Kidney epithelial cell (primary cell): ENCODE measurements at places on chromosomes 12 and 14. TPM values are rescaled to one million over a fixed set of nuclear protein-coding genes. Genes with fewer than 3 reads are reported as not detected.

- no peak for DNase-seq
These were observed 26.2 kb downstream of the GPRC5A start for GRCh38 chr12:12917517-12917916.

DNA sequence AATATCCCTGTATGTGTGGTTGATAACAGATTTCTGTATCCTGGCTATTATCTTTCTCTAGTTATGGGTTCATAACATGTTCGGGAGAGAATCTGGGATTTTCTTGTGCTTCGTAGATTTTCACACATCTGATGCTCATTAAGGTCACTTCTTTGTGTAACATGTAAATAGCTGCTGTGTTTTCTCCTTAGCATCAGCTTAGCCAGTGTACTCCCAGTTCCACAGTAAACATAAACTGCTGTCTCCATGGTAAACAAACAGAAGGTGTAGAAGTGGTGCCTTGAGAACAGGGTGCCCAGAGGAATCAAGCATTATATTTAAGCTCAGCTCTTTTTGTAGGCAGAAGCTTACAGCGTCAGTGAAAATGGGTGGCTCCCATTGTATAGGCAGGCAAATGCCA lies 88.0 kb downstream of the ANO6 start:
- no peak for DNase-seq

DNA sequence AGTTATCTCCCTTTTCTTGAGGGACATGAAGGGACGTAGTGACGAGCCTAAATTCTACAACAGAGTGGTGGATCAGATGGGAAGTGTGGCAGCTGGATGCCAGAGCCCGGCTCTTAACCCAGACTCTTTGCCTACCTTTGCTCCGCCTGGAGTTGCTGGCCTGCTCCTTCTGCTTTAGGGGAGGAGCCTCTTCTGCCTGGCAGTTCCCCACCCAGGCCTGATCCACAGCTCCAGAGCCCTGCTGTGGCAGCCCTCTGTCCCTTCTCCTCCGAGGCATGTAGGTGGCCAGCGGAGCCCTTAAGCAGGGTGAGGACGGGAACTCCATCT lies 2.3 kb upstream of the PRPH start:
- no peak for DNase-seq

DNA sequence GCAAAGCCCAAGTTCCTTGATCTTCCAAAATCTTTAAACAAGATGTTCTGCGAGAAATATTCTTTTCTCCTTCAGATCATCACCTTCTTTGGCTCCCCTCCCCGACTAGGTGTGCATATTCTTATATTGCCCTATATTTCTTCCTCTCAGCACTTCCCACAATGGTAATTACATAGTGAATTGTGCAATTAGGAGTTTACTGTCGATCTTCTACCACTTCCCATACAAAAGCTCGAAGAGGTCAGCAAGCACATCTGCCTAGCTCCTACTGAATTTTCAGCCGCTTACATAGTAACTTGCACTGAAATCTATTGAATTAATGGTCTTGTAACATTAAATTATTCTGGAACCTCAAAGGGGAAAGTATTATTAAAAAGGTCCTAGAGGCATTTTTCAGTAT lies 16.7 kb downstream of the OSBPL8 start:
- DNase-seq, result no peak

GRCh38 chr12:69243099-69244084 lies 4.0 kb downstream of the CPSF6 start:
- no peak for DNase-seq

- no peak for DNase-seq
These were observed 93.4 kb downstream of the CAND1 start for GRCh38 chr12:67362526-67362925.

- DNase-seq, result no peak
These were observed 42.0 kb upstream of the CHST11 start for GRCh38 chr12:104414581-104415341.

- DNase-seq, result no peak
These were observed 6.4 kb upstream of the SLC25A3 start for GRCh38 chr12:98587084-98587483.

DNA sequence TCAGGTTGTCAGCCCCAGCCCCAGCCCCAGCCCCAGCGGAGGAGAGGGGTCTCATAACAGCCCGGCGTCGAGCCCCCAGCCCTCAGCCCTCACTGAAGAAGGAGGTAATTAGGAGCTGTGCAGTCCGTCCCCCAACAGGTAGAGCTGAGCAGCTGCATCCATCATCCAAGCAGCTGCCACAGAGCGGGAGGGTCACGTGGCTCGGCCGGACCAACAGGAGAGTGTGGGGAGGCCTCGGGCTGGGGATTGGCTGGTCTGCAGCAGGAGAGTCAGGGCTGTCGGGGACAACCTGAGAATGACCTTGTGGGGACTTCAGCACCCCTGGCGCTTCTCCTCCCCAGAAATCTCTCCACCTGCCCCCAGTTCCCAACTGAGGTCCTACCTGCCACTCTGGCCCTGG lies 29.6 kb downstream of the SMUG1 start:
- no peak for DNase-seq

DNA sequence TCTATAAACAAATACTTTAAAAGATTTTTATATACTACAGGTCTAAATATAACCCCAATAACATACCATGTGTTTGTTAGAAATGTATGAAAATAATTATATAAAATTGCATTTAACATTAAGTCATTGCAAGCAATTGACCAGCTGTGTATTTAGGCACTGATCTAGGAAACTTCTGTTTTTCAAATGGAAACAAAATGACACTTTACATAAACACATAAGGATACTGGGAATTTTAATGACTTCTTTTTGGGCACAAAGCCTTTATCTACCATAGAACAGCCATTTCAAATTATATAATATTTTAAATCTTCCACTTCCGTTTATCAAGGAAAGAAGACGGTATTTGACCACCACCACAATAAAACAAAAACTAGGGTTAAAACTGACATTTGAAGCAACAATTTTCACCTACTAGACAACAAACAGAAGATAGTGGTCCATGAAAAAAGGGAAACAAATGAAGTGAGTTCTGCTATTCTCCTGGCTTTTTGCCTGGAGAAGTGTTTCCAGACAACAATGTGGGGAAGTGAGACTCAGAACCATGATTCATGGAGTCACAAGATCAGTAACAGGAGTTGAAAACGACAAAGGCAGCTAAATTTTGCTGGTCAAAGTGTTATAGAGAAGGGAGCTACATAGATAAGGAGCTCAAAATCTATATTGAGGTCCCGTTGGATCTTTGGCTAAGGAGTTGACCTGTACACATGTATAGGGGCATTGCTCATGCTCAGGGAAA lies 475.1 kb downstream of the TRHDE start:
- DNase-seq, result peak; percentile 14

- DNase-seq, result no peak
These were observed 1.1 kb upstream of the BCL11B start for GRCh38 chr14:99272899-99273765.

DNA sequence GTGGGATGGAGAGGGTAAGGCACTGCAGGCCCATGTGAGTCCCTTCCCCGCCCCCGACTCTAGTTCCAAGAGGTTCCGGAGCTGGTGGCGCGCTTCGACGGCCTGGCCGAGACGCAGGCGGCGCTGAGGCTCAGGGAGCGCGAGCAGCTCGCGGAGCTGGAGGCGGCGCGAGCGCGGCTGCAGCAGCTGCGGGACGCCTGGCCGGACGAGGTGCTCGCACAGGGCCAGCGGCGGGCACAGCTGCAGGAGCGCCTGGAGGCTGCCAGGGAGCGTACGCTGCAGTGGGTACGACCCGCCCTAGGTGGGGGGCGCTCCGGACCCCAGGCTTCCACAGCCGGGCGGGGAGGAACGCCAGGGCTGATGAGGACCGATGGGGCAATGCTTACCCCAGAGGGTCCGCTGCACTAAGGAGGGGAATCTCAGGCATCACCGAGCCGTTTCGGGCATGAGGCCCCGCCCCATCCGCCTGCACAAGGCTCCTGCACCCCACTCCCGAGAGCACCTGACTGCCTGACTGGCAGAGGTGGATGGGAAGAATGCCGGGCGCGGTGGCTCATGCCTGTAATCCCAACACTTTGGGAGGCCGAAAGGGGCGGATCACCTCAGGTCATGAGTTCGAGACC lies 4.9 kb downstream of the CFAP73 start:
- DNase-seq, result no peak

GRCh38 chr12:94851396-94852028 lies 152.0 kb downstream of the NDUFA12 start:
- DNase-seq, result no peak

- DNase-seq, result no peak
These were observed 202.7 kb upstream of the FRMD6 start for GRCh38 chr14:51448831-51449670.

DNA sequence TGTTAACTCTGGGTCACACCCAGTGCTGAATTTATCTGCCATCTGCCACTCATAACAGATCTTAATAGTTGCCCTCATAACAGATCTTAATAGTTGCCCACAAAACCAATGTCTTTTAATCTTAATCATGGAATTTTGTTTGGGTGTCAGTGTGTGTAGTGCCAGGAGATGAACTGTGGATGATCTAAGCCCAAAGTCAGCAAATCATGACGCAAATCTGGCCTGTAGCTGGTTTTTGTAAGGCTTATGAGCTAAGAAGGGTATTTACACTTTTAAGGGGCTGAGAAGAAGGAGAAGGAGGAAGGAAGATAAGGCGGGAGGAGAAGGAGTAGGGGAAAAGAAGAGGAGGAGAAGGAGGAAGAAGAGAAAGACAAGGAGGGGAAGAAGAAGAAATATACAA lies 10.0 kb upstream of the IL26 start:
- no peak for DNase-seq

DNA sequence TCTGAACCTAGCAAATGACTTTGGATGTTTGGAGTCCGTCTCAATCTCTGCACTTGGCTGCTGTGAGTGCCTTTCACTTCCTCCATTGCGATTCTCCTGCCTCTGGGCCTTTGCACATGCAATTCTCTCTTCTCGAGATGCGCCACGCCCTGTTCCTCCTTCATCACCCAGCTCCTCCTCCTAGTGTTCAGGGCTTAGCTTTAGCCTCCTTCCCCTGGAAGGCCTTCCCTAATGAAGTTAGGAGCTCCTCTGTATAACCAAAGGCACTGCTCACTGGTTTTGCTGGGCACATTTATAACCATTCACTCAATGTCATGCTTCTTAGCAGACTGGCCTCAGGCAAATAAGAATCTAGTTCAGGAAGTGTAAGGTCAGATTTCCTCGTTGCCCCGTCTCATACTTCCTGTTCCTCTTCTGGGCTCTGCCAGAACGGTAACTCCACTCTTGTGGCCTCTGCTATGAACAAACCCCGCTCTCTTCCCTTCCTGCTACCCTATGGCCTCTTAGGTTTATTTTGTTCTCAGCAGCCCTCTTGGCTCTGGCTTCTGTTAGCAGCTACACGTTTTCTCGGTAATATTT lies 171.4 kb downstream of the CRADD start:
- DNase-seq, result no peak

GRCh38 chr12:15751741-15752140 lies 37.4 kb downstream of the EPS8 start:
- DNase-seq, result no peak

DNA sequence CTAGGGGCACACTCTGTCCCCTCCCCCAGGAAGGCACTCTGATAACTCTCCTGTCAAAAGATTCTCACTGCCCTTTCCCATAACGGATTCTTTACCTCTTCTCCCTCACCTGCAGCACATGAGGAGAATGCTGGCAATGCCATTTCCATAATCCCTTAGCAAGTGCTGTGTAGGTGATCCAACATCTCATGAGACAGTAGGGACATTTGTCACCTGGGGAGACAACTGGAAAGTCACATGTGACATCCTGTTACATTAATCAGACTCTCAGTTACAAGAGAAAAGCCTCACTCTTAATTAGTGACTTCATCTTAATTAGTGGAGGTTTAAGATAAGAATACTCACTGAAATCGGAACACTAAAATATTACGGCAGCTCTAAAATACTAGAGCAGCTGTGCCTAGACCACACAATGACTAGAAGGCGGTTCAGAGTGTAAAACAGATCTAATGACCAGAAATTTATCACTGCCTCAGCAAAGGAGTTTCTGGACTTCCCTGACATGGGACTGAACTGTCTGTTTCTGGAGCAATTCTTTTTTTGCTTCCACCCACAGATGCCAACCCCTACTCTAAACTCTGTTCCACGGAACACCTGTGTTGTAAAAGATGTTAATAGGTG lies 75.1 kb downstream of the SPTSSA start:
- no peak for DNase-seq

The RNF212B gene
- total RNA-seq, result not detected in 2 replicates

The ARMH4 gene
- total RNA-seq, result 4.1 and 4.2 TPM in 2 replicates

The KRT75 gene
- total RNA-seq, result not detected in 2 replicates

The SCFD1 gene
- total RNA-seq, result 32.8 and 41.7 TPM in 2 replicates

The HSPB8 gene
- 43.3 and 44.2 TPM in 2 replicates for total RNA-seq

The TAS2R13 gene
- total RNA-seq, result 0.21 and 0.89 TPM in 2 replicates

The KRT2 gene
- not detected in 2 replicates for total RNA-seq

The ST8SIA1 gene
- total RNA-seq, result 0.14 and 0.21 TPM in 2 replicates

The CDKN1B gene
- 25.5 and 26.5 TPM in 2 replicates for total RNA-seq

The SH2B3 gene
- 30.5 and 32.3 TPM in 2 replicates for total RNA-seq

The SLCO1B1 gene
- total RNA-seq, result not detected in 2 replicates

The SLC25A47 gene
- total RNA-seq, result not detected in 2 replicates

The SIX1 gene
- total RNA-seq, result 2.9 and 3.3 TPM in 2 replicates
